ENCODE measurements at places on chromosomes 5 and 9. TPM values are rescaled to one million over a fixed set of nuclear protein-coding genes. Genes with fewer than 3 reads are reported as not detected.

- no peak for DNase-seq
These were observed 34.7 kb upstream of the MIER3 start for GRCh38 chr5:56986626-56986947.

- no peak for DNase-seq
These were observed 17.6 kb upstream of the RECK start for GRCh38 chr9:36018891-36019720.

DNA sequence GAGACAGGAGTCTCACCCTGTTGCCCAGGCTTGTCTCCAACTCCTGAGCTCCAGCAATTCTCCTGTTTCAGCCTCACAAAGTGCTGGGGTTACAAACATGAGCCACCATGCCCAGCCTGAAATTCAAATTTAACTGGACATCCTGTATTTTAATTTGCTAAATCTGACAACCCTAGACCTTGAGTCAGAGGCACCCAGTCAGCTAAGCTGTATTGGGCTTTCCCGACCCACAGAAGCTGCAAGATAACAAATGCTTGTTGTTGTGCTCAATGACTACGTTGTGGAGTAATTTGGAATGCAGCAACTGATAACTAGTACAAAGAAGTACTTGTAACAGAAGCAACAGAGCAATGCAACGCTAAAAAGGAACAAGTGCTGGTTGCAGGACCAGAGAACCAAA, 533.1 kb downstream of the NTRK2 start:
- no peak for DNase-seq

DNA sequence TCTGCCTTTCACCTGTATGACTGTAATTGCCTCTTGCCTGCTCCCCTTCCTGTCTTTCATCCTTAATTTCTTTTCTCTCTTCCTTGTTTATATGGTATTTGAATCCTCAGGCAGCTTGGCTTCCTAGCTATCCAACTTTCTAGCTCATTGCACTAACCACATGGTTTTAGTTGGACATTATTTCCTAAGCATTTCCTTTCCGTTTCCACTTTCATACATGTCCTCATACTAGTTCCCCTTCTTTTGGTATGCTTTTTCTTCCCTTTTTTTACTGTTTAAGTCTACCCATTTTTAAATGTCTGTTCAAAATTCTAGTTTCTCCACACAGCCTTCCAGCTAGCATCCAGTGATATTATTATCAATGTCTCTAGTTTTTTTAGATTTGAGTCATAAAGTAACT, 6.6 kb downstream of the CWC27 start:
- DNase-seq = no peak

DNA sequence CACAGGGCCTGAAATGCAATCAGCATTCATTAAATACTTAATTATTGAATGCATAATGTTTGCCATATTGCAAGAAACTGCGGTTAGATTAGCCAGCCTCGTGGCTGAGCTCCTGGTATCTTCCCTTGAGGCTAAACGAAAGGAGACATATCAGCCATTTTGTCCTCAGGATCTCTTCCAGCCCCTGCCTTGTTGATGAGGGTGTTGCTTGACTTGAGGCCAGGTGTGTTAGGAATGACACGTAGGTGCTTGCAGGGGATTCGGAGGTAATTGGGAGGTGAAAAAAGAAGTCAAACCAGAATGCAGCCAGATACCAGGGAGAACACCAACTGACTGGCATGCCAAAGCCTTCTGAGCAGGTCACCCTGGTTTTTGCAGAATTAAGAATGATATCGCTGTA, 12.5 kb downstream of the SH3RF2 start:
- no peak for DNase-seq

DNA sequence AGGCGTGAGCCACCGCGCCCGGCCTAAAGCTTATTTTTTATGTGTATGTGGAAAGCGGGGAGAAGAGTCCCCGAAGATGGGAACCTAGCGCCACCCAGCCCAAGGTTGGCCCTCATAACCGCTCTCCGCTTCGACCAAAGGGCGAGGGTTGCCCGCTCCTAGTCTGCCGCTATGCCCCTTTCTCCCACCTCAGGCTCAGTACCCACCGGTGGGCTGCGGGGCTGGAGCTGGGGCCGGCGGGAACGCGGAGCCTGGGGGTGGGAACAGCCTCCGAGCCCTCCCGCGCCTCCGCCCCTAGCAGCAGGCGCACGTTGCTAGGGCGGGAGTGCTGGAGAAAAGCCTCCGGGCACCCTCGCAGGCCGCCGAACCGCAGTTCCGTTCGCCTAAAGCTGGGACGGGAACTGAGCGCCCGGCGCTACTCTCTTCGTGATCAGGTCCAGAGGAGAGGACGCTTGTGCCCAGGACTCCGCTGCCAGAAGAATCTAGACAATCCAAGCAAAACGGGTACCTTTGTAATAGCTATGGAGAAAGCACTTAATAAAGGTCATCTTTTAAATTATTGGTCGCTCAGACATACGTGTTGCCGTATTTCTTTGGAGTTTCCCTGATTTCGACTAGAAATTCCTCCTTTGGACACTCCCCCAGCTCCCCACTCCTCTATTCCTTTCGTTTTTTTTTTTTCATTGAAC, at the start of gene WDR31:
WDR31 (minus strand) TSS at position 265 of the 689 bp plus-strand sequence. CDS start 8,253 bp downstream, outside the sequence.
- DNase-seq = peak; percentile 84

GRCh38 chr5:73816656-73817420, 190.8 kb downstream of the ARHGEF28 start:
- no peak for DNase-seq

- DNase-seq = no peak
These were observed 814.3 kb upstream of the CDH10 start for GRCh38 chr5:25459082-25459481.

DNA sequence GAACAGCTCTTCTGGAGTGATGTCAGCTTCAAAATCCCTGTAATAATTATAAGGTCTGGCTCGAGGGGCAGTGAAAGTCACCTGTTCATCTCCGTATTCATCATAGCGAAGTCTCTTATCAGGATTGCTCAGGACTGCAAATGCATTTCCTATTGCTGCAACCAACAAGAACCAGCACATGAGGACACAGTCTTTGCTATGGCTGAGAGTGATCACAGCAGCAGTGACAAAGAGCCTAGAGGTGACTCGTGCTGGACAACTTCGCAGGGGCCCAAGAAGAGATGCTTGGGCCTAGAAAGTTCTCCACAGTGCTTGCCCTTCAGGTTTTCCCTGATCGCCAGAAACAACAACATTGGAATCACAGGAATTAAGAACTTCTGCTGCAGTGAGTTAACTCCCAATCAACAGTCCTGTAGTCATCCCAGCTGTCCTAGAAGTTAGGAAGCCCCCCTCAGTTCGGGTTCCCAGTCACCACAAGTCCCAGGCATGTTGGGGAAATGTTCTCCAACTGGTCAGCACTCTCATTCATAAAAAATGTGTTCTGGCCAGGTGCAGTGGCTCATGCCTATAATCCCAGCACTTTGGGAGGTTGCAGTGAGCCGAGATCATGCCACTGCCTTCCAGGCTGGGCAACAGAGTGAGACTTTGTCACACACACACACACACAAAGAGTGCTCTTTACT, 13.0 kb downstream of the DNAJC18 start:
- DNase-seq = peak; percentile 41

CTXN3 gene
- total RNA-seq = not detected

PCDHGC3 gene
- total RNA-seq = 1.1 TPM

TIMD4 gene
- not detected for total RNA-seq

CARTPT gene
- total RNA-seq = not detected

BAG1 gene
- total RNA-seq = 34.7 TPM

Measured in hematopoietic multipotent progenitor cell (in vitro differentiated cells).